NAMALWA (cell line): ENCODE measurements at places on chromosomes 12 and 14.

GRCh38 chr14:22994762-22995275, 12.5 kb upstream of the AJUBA start:
- DNase-seq: peak; percentile 68

- no peak for DNase-seq
Measured at GRCh38 chr14:91349481-91350074, 68.0 kb downstream of the CCDC88C start.

DNA sequence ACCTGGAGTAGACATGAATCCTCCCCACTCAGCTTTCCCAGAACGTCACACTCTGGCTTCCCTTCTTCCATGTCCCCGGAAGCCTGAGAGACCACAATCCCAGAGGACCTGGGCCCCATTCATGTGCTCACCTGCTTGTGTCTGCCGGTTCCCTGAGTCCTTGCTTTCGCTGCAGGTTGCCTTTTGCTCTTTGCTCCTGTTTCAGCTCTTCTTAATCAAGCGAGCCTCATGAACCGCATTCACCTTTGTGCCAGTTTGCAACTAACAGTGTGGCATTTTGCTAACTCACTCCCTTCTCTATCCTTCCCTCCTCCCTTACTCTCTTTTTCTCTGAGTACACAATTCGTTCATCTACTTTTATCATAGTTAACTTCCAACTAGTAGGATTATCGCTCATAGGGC, 23.1 kb downstream of the ENTPD5 start:
- no peak for DNase-seq

GRCh38 chr14:23633160-23633701, 2.9 kb upstream of the DHRS2 start:
- DNase-seq: peak; percentile 16

DNA sequence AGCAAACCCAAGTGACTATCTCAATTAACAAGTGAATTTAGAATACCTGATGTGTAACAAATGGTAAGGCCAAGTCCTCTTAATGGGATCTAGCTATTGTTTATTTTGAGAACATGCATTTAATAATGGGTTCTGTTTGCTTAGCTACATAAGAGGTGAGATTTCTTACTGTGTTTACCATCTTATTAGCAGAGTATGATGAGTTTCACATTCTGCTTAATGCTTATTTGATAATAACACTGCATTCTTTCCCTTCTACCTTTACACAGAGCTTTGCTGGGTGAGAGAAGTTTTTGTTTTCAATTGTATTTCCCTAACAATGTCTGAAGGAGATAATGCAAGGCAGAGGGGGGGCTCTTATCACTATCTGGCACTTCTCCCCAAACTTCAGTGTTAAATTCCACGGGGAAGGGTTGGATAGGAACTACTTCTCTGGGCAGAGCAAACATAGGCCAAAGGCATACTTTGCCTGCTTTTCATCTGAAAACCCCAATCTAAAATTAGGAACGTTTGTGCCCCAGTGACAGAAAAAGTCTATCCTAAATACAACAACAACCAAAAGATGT, 129.0 kb upstream of the ATXN7L3B start:
- no peak for DNase-seq

DNA sequence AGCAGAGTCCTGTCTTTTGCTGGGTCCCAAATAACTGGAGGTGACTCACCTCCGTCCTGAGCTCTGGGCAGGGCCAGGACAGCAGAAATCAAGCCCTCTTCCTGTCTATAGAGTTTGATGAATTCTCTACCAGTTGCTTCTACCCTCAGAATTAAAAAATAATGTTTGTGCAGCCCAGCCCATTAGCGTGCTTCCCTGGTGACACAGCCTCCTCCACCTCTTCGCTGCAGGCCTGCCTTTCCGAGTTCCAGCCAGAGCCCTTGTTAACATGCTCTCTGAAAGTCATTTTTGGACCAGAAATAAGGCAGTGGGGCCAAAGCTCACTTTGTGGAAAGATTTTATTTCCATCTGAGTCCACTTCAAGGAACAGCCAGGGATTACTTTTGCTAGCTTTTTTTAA, 94.0 kb downstream of the TBX5 start:
- no peak for DNase-seq

DNA sequence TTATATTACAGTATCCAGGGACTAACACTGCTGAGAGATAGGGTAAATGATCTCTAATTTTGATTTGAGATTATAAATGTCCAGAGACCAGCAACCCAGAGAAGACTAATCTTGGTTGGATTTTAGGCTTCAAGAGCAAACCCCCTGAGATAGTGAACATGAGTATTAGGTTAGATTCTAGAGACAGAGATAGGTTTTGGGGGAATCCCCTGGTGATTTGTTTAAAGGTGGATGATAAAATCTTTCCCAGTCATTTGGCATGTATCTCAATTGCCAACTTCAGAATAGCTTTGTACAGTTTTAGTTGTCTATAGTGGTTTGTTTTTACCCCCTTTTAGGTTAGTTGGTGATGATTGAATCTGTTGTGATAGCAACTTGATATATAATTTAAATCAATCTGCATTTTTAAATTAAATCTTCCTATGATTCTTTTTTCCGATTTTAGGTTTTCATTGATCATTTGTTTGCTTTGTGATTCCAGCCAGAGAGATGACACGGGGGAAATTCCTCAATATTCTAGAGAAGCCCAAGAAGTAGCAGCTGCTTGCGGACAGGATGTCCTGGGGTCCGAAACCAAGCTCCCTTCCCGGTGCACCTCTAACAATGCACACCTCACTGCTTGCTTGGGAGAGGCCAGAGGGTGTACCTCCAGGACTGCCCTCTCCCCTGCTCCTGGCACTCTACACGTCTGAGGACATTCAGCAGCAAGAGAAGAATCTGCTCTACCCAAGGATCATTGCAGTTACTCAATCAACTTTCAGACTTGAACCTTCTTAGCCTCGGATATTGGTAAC, 40.6 kb upstream of the VSX2 start:
- DNase-seq: no peak

GRCh38 chr14:104222396-104223036, 84.1 kb downstream of the KIF26A start:
- DNase-seq: no peak

DNA sequence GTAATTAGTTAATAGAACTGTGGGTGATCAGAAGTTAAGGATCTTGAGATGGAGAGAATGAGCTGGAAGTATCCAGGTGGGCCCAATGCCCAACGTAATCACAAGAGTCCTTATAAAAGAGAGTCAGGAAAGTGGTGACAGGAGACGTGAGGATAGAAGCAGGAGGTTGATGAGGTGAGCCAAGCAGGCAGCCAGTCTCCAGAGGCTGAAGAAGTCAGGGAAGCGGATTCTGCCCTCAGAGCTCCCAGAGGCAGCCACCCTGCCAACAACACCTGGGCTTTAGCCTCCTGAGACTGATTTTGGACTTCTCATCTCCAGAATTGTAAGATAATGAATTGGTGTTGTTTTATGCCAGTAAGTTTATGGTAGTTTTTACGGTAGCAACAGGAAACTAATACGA, 10.1 kb upstream of the SAV1 start:
- no peak for DNase-seq

- DNase-seq: no peak
Measured at GRCh38 chr12:103387385-103387784, 108.4 kb downstream of the C12orf42 start.

- no peak for DNase-seq
Measured at GRCh38 chr12:81668475-81668874, 90.7 kb downstream of the PPFIA2 start.

GRCh38 chr12:86148071-86148470, 108.1 kb downstream of the MGAT4C start:
- DNase-seq: no peak

GRCh38 chr14:77926942-77927341, 127.0 kb downstream of the ADCK1 start:
- no peak for DNase-seq

DNA sequence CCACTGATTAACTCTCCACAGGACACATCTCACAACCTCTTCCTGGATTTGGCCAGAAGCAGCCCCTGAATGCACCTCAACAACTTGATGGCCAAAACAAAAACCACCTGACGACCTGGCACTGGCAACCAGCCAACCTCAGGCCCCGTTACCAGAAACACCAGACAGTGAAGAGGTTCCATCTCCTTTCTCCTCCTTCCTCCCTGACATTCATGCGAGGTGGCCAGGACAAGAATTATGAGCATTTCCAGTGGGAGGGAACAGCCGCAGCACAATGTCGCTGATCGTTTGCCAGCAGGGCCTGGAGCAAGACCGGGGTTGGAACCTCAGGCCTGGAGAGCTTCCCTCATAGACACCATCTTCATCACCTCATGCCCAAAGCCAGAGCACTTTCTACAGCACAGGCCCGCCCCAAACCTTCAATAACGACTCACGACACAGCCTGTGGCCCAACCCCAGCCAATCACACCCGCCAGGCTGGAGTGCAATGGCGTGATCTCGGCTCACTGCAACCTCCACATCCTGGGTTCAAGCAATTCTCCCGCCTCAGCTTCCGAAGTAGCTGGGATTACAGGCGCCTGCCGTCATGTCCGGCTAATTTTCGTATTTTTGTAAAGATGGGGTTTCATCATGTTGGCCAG, 48.7 kb downstream of the CCDC88C start:
- DNase-seq: peak; percentile 66

GRCh38 chr12:128594521-128594920, 229.2 kb downstream of the SLC15A4 start:
- DNase-seq: no peak

GRCh38 chr14:50344116-50344775, 32.1 kb downstream of the DMAC2L start:
- no peak for DNase-seq

- peak; percentile 87 for DNase-seq
Measured at GRCh38 chr14:89365061-89365801, 51.8 kb downstream of the FOXN3 start.

GRCh38 chr14:20468764-20469241, 403 bp upstream of the PNP start:
- DNase-seq: no peak

GRCh38 chr12:4279198-4279690, 5.7 kb downstream of the CCND2 start:
- no peak for DNase-seq

- DNase-seq: no peak
Measured at GRCh38 chr12:28602786-28603185, 412.5 kb downstream of the CCDC91 start.

- DNase-seq: no peak
Measured at GRCh38 chr14:33952541-33952940, 1.7 kb upstream of the EGLN3 start.

DNA sequence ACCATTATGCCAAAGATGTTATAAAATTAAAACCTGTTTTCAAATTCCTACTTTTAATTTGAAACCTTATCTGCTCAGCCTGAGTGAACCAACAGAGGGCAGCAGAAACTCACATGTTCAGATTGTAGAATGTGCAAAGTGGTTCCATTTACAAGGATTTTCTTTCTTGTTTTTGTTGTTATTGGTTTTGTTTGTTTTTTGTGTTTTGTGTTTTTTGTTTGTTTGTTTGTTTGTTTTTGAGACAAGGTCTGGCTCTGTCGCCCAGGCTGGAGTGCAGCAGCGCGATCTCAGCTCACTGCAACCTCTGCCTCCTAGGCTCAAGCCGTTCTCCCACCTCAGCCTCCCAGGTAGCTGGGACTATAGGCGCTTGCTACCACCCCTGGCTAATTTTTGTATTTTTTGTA, 22.8 kb upstream of the GARIN2 start:
- peak; percentile 43 for DNase-seq

DNA sequence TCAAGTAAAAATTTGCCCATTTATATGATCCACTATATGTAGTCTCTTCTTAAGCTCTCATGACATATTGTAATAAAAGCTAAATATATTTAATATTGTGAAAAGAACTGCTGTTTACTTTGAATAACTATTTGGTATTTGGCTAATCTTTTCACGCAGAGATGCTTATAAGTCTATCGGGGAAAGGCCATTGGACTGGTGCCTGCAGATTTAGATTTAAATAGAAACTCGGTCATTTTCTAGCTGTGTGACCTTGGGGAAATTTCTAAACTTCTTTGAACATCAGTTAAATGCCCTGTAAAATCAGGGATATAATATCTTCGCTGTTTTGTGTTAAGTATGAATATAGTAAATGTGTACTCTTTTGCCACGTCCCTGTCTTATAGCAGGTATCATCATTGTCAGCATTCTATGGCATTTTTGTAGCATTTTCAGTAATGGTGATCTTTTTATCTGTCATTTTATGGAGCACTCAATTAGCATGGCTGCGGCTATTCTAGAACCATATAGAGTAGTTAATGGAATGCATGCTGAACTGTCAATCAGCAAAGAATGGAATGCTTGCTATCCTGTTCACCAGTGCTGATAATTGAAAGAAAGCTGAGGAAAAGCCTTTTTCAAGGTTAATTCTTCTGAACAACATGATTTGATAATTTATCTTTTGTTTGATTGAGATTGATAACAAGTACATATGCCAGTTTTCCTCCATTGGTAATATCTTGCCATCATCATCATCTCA, 181.2 kb downstream of the TMTC2 start:
- no peak for DNase-seq

DNA sequence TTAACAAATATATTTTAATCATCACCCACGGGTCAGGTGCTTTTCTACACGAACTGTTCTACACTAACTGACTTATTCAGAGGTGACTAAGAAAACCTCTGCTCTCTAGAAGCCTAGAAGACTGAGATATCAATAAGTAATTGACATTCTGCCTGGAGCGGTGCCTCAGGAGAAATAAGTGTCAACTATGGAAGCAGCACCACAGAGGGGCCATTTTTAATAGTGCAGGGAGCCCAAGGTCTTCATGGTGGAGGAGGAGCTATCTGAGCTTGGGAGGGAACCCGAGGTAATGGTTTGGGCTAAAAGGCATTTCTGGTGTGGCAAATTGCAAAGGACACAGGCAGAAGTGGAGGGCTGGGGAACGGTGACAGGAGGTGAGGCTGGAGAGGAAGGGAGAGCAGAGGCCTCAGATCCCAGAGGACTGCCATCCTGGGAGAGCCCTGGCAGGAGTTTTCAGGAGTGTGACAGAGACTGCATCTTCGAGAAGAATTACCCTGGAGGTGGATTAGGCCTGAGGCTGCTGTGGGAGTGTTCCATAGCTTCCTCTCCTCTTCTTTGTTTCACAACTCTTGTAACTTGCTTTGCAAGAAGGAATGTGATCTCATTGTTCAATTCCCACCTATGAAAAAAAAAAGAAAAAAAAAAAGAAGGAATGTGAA, 123.1 kb downstream of the NPAS3 start:
- DNase-seq: no peak

DNA sequence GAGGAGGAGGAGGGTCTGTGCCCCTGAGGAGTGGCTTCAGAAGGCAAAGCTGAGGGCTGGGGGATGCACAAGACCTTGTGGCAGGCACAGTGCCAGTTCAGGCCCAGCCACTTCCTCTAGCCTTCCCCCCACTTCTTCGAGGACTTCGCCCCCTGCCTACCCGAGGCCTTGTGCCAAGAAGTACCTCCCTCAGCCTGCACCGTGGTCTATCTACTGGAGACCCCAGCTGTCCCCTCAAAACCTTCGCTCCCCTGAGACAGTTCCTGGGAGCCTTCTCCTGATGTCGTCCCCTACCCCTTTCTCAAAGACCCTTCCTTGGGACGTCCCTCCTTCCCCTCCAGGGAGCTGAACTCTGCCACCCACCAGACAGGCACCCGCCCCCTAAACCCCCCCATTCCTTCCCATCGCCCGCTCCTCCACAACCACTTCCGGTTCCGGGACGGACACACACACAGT, 604 bp downstream of the ZNF384 start:
- peak; percentile 82 for DNase-seq
